Right cardiac atrium (tissue), 5 donors: ENCODE measurements at places on chromosomes 7 and 10. TPM values are rescaled to one million over a fixed set of nuclear protein-coding genes. Genes with fewer than 3 reads are reported as not detected.

The IDI2 gene
- total RNA-seq: not detected

GRCh38 chr10:103852189-103852711, 3.1 kb downstream of the SH3PXD2A start:
- peak; percentile 68 for DNase-seq

GRCh38 chr10:96402417-96403305, 43.9 kb upstream of the OPALIN start:
- no peak for DNase-seq

DNA sequence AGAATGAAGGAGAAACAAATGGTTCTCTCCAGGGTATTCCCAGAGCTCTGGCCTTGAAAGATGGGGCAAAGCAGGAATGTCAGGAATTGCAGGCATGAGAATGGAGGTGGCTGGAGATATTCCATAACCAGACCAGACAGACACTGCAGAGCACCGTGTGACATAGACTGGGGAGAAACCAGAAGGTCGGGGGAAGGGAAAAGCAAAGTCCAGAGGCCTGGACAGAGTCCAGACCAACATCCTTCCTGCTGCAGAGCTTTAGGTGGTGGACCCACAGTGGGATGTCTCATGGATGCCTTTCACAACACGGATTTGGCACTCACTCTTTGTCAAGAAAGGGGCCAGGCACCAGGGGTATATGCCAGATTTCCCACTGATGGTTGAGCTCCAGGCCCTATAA, 177.2 kb upstream of the INHBA start:
- no peak for DNase-seq

DNA sequence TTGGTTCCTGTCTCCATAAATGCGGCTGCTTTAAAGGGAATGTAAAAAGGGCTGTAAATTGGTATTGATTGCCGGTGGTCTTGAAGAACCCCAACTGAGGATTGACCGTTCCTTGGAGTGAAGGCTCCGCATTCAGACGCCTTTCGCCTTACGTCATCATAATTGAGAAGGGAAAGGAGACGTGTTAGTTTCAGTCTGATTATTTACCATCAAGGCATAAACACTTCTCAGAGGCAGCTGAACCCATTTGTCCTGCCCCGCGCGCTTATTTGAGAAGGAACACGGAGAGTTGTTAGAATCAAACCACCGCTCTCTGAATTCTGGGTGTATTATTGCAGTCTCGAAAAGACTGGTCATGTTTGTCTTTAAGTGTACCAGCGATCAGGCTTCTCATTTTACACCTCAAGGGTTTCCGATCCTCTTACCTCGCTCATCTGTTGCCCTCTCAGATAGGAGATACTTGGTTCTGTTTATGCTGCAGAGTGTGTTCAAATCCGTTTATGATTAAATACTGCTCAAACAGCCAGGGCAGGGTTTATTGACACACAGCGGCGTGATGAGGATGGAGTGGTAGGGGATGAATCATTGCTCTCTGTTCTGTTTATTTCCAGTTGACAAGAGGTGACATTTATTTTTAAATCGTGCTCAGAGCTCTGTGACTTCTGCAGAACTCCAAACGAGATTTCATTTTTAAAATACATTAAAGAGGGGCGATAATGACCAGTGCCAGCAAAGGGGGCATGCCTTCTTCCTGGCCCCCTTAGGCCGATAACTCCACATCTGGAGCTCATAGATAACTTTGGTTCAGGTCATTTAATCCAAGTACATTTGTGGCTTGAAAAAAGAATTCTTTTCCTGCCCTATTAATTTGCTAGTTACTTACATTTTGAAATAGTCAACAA, 30.4 kb downstream of the FOXK1 start:
- peak; percentile 14 for DNase-seq

DNA sequence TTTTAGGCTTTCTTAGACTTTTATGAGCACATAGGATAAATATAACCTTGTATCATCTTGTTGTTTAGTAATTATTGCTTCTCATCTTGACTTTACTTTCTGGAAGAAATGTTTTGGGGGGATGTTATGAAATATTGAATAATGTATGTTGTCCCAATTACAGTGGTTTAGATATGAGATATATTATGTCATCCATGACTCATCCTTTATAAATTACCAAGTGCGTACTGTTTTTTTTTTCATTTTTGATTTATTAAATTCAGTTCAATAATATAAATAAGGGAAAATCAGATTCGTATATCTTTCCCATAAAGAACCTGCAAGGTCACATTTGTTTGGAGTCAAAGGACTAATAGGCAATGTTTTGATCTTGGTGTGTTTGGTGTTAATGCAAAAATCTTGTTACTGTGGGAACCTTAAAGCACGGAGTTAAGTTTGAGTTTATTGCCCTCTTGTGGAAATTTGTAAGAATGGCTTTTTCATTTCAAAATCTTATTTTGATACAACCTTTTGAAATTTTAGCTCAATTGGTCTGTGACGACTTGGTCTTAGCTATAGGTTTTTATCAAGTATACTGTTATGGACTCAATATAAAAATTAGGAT, 108.6 kb downstream of the SRI start:
- DNase-seq: no peak

The IKZF5 gene
- 15.0 TPM for total RNA-seq

DNA sequence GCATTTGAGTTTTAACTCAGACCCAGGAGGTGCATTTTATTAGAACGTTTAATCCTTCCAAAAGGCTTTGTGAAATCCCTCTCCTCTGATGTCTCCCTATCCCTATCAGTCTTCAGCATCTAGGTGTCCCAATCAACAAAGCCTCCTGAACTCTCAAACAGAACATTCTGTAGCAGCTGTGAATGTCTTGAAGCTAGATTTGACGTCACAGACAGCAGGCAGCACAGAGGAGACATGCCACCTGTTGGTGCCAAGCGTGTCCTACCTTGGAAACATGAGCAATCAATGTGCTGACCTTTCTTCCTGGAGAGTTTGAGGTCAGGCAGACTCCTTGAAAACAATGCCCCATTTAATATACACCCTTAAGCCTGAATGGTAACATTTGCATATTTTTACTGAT, 125.5 kb downstream of the RNLS start:
- DNase-seq: no peak

The OPN1SW gene
- total RNA-seq: not detected

GRCh38 chr10:99433378-99434020, 3.1 kb upstream of the GOT1 start:
- DNase-seq: no peak

GRCh38 chr7:94030634-94031033, 26.5 kb upstream of the BET1 start:
- no peak for DNase-seq

- no peak for DNase-seq
Measured at GRCh38 chr7:110973196-110973990, 117.5 kb upstream of the LRRN3 start.

- no peak for DNase-seq
Measured at GRCh38 chr10:68434657-68435056, 27.6 kb upstream of the RUFY2 start.

The ITIH5 gene
- total RNA-seq: 1.4 TPM

The DRGX gene
- total RNA-seq: not detected
